ENCODE measurements at places on chromosomes 5 and 9.

DNA sequence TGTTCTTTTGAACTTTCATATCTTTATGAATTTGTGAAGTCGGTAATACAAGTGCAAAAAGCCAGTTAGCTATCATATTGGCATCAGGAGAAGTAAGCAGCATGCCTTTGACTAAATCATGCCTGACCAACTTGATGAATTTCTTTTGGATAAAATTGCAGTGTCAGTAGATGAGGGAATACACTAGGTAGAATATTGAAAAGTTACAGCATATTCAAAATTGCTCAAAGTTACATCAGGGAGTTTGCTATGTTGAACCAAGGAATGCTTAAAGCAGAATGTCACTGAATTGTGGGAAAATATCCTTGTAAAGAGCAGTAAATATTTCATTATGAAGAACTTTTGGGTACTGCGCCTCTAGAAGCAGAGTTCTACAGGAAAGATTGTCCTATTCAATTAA is 87.1 kb upstream of the TLX3 start:
- DNase-seq: no peak

GRCh38 chr5:163497315-163497714 is 8.1 kb upstream of the MAT2B start:
- no peak for DNase-seq

- DNase-seq: no peak
Measured at GRCh38 chr5:95163079-95163478, 121.8 kb downstream of the MCTP1 start.

DNA sequence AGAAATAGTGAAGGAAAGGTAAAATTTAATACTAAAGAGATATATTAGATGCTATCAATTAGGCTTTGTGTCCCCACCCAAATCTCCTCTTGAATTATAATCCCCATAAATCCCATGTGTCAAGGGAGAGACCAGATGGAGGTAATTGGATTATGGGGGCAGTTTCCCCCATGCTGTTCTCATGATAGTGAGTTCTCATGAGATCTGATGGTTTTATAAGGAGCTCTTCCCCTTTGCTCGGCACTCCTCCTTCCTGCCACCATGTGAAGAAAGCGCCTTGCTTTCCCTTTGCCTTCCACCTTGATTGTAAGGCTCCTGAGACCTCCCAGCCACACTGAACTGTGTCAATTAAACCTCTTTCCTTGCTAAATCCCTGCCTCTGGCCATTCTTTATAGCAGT is 697.0 kb upstream of the RGMB start:
- no peak for DNase-seq

DNA sequence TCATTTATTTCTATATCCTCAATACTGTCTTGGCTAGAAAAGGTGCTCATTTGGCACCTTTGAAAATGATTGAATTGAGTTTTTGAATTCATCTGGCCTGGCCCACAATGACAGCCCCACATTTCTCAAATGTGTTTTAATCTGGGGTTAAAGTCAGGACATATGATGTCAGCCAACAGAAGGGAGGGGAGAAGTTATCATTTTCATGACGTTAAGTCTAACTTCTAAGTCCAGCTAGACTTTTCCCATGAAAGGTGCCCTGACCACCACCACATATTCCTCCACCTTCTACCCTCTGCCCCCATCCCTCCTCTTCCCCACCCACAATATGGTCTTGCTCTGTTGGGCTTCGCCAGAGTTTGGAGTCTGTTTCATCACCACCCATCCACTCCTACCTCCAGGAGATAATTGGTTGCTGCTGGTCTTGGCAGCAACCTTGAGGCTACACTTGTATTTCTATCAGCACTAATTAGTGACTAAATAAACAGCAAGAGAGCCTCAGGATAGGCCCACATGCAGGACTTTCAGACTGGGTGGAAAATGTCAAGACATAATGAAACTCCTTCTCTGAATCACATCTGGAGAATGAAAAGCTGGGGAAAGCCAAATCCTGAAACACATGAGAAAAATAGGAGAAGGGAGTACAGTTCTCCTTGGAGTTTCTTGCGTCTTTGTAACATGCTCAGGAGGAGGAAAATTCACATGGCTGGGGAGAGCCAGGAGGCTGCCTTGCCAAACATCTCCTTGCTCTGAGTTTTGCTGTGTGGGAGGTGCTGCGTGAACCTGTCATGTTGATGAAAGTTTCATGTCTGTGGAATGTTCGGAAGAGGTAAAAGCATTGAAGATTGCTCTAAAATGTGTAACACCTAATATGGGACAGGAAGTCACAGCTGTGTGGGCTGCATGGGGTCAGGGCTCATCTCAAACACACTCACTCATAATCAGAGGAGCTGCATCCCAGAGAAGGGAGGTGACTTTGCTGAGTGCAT is 544.7 kb upstream of the KLF4 start:
- DNase-seq: no peak

DNA sequence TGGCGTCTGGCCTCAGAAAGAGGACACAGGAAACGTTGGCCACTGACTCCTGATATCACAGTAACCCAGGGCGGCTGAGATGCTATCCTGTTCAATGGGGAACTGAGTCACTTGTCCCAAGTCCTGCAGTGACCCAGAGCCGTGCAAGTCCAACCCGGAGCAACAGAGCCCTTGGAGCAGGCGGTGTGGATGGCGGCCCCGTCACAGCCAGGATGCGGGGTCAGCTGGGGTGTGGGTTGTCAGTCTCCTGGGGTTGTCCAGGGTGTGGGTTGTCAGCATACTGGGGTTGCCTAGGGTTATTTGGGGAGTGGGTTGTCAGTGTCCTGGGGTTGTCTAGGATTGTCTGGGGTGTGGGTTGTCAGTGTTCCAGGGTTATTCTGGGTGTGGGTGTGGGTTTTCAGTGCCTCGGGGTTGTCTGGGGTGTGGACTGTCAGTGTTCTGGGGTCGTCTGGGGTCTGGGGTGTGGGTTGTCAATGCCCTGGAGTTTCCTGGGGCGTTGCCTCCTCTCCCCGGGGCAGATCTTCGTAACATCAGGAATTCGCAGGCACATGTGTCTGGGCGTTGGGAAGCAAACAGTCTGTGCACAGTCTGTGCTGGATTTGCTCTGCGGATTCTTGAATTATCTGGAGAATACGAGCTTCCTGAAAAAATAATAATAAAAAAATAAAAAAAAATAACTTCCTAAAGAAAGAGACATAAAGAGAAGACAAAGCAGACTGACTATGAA is 257.5 kb downstream of the PARP8 start:
- DNase-seq: no peak
